ENCODE measurements at places on chromosomes 2 and 18. TPM values are rescaled to one million over a fixed set of nuclear protein-coding genes. Genes with fewer than 3 reads are reported as not detected.

UGT1A7 gene
- not detected for total RNA-seq

- no peak for DNase-seq
These were observed 75.9 kb upstream of the TMEM18 start for GRCh38 chr2:753123-753522.

DNA sequence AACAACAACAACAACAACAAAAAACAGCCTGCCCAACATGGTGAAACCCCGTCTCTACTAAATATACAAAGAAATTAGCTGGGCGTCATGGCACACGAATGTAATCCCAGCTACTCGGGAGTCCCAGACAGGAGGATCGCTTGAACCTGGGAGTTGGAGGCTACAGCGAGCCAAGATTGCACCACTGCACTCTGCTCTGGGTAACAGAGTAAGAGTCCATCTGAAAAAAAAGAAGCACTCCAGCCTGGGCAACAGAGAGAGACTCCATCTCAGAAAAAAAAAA lies 344.1 kb upstream of the PLGLB2 start:
- DNase-seq = no peak

GPR35 gene
- total RNA-seq = 27.1 TPM

DNA sequence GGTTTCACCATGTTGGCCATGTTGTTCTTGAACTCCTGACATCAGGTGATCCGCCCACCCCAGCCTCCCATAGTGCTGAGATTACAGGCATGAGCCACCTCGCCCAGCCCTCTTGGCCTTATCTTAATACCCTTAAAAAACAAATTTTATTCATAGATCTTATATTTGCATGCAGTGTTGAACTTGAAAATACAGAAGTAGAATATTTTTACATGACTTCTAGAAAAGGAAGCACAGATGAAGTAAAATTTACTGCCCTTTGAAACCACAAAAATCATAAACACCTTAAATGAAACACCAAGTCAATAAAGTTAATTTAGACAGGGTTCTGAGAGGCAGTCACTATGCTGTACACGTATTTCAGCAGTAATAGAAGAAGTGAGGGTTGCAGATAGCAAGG lies 145.7 kb downstream of the CERS6 start:
- no peak for DNase-seq

DNA sequence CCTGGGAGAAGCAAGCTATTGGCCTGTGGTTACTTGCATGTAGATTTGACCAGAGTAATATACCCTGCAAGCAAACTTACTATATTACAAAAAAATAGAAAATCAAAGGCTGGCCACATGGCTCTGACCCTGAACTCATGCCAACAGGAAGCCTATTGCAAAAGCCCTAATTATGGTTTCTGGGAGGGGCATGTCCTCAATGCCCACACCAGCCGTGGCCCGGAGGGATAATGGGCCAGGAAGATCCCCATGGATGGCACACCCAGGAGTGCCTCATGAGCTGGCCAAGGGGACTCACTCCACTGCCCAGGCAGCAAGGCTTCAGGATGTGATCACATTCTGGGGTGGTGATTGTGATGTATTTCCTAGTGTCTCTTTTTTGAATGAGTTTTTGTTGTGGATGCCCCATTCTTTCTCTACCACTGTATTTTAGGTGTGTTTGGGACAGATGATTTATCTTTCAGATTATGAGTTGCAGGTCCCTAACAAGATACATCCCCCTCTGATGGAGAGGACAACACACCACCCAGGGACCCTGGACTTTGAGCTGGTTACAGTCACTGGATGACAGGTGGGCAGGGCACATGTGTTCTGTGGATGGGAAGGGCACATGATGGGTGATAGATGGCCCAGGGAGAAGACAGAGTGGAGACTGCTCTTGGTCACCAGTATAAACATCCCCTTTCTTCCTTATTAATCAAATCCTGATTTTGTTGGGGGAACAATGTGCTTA lies 18.7 kb upstream of the TFCP2L1 start:
- peak; percentile 34 for DNase-seq

DNA sequence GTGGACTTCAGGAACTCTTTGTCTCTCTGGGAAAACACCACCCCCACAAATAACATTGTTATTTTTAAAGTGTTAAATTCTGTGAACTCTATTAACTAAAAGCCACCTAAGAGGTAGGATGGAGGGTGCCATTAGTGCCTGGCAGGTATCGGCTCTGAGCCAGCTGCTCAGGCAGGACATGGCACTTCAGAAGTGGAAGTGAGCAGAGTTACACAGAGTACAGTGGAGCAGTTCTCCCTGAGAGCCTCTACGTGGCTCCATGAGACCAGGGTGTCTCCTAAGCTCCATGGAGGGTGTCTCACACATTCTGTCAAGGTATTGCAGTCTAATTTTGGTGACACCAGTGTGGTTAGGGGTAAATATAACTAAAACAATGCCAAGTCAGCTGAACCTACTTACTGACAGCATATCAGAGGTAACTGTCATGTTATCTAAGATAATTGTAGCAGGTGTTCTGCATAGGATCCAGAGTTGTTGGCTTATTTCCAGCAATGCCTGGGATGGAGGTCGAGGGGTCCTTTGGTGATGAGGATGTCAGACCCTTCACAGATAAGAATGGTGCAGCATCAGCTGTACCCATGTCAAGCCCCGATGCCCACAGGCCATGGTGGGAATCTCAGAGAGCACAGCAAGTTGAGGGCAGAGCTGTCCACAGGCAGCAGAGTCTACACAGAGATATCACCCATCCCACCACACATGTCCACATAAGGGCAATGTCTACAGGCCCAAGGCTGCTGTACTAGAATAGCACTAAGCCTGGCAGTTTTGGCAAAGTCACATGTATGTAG lies 8.6 kb upstream of the MALL start:
- no peak for DNase-seq

DNA sequence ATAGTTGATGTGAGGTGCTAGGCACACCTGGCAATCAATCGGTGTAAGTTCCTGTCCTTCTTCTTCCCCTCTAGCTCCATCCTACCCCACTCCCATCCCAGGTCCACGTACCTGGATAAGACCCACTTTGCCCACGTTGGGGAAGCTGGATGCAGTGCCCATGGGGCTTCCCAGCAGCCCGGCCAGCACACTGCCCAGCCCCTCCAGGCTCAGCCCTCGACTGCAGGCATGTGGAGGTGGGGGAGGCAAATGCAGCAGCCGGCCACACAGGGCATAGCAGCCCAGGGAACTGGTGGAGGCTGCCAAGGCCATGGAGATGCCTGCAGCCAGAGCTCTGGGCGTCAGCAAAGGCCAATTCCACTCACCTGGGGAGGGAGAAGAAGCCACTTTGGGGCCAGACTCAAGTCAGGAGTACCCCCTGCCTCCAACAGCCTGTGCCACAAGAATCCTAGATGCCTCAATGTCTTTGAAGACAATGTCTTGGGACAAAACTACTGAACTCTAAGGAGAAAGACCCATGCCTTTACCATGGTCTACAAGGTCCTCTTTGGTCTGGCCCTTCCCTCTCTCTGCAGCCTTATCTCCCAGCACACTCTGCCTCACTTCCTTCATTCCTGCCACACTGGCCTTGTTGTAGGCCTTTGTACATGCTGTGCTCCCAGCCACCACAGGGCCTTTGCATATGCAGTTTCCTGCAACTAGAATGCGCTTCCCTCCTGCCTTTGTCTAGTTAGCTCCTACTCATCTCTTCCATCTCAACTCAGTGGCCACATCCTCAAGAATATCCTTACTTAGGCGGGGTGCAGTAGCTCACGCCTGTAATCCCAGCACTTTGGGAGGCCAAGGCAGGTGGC lies 4.5 kb downstream of the SLC23A3 start:
- DNase-seq = no peak

DNA sequence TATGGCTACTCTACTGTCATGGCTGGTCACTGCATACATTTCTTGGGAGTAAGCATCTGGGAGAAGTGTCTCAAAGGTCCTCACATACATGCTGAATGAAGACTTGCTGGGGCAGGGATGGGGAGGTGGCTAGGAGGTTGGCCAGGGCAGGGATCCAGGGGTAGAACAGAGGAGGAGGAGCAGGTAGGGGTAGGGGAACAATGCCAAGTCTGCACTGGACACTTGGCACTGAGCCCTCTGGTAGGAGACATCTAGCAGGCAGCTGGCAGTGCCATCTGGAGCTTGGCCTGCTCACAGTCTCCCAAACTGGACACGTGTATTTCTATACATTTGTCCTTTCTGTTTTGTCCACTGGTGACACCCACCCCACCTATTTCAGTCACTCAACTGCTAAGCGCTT lies 62.7 kb upstream of the REV1 start:
- DNase-seq = no peak

DNA sequence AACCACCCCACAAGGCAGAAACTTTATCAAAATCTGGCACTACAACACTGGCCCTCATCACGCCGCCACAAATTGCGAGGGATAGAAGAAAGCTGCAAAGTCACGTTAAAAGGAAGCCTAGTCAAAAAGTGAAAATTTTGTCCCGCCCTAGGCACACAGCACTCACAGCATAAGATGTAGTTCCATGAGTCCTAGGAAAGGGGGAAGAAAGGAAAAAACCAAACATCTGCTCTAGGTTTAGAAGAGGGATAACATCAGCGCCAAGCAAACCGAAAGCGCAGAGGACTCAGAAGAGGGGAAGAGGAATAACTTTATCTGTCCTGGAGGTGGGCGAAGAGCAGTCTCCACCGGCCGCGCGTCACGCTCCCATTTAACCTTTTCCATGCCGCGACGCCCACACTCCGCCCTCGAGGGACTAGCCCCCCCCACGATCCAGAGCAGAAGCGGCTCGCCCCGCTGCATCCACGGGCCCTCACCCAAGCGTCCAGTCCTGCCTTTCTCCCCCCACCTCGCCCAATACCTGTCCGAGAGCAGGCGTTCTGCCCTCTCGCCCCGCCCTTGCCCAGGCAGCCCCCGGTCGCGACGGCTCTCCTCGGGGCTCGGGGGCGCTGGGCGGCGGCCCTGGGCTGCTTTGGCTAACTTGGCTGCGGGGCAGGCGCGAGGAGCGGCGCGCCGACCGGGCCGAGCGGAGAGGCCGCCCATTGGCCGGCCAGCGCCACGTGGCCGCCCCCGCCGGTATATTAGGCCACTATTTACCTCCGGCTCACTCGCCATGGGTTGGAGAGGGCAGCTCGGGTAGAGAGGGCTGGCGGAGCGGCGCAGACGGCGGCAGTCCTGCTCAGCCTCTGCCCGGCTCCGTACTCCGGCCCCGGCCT lies at the start of gene HOXD1:
Gene HOXD1, plus strand, starts transcription at position 770 of the 875 bp plus-strand sequence. CDS start 134 bp downstream, outside the sequence.
- peak; percentile 71 for DNase-seq

GRCh38 chr18:32803568-32803967 lies 30.7 kb upstream of the KLHL14 start:
- peak; percentile 99 for DNase-seq

- no peak for DNase-seq
These were observed 9.5 kb downstream of the CERS6 start for GRCh38 chr2:168465594-168465993.

ELOA2 gene
- total RNA-seq = not detected

DNA sequence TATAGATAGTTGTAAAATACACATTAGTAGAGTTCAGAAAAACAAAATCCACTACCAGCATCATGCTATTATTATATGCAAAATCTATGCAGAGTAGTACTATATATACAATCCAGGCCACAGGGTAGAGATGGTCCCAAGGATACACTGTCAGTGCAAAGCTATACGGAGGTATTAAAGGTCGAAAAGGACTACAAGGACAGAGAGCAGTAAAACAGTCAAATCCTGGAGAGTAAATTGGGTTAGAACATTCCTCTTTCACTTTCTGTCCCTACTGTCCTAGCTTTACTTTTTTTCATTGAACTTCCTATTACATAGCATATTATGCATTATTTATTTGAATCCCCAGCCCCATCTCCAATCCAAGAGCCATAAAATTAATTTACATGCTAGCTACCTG lies 39.7 kb upstream of the SDC1 start:
- no peak for DNase-seq

RAB6C gene
- not detected for total RNA-seq

SH3RF3 gene
- not detected for total RNA-seq

FAP gene
- not detected for total RNA-seq

GRCh38 chr2:45329045-45329677 lies 281.9 kb downstream of the SRBD1 start:
- peak; percentile 67 for DNase-seq

DNA sequence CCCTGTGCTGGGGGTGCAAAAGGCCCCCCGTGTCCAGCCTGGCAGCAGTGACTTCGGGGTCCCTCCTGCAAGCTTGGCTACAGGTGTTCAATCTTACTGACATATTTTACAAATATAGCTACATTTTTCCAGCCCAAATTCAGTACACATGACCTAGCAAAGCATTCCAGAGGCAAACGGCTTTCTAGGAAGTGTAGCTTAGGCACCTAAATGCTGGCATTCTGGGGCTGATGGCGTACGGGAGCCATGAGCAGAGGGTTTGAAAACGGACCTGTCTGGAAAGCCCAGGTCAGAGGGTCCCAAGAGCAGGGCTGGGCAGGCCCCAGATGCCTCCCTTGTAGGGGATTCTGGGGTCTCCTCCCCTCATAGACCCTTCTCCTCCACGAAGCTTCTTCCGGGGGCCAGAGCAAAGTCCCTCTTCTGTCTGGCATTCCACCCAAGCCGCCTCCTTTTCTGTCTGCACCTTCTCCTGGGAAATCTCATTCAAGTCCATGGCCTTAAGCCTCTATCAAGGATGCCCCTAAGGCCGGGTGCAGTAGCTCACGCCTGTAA lies 63.3 kb upstream of the ASAP2 start:
- no peak for DNase-seq

GRCh38 chr2:9230051-9230802 lies 23.6 kb downstream of the ASAP2 start:
- DNase-seq = no peak

DNA sequence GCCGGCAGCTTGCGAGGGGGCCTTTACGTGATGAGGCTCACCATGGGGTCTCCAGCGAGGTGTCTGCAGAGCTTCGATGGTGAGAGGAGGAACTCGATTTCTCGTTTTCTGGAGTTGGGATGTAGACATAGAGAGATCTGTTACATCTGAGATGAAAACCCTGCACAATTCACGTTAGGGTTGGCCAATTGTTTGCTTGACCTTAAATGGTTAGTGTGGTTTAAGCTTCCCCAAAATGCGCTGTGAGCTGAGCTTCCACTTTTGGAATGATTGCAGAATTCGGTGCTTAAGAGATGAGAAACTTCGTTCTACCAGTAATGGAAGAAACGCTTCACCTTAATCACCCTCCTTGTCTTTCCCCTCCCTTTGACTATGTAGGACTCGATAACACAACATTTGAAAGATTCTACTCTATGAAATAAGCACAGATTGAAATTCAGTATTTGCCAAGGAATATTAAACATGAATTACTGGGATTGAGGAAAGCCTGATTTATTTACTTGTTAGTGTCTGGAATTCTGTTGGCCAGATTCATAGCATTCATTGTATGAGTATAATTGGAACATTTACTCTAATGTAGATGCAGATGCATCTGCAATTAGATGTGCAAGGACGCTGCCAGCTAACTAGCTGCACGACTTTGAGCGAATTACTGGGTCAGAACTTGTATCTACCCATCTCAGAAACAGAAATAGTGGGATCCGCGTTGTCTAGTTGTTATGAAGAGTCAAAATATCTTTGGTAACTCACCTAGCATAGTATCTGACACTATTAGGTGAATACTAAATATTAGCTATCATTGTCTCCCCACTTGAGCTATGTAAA lies 1.6 kb upstream of the KLF7 start:
- DNase-seq = peak; percentile 23

GRCh38 chr2:29105375-29105774 lies 9.8 kb upstream of the CLIP4 start:
- no peak for DNase-seq

All from HepG2 (cell line).